ENCODE measurements at places on chromosomes 2 and 18. TPM values are rescaled to one million over a fixed set of nuclear protein-coding genes. Genes with fewer than 3 reads are reported as not detected.

GRCh38 chr2:10009811-10010781 lies 33.3 kb upstream of the KLF11 start:
- DNase-seq: peak; percentile 88

Gene AFG3L2
- 136 TPM for total RNA-seq

Gene RAD51AP2
- 0.14 TPM for total RNA-seq

GRCh38 chr2:25165992-25166875 lies 2.1 kb downstream of the POMC start:
- no peak for DNase-seq

DNA sequence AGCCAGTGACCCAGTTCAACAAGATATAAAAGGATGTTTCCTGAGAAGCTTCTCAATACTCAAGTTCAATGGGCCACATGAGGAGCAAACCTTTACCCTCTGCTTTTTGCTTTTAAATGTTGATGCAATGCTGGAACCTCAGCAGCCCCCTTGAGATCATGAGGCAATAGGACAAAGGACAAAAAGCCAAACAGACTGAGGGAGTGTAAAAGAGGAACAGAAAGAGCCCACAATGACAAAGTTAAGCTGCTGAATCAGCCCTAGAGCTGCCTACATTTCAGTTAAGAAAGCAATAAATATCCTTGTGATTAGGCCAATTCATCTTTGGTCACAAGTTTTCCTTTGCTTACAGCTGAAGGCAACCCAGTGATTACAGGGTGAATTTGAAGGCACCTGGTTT lies 76.9 kb downstream of the MRO start:
- no peak for DNase-seq

- no peak for DNase-seq
These were observed 64.2 kb downstream of the PTPN2 start for GRCh38 chr18:12819841-12820240.

Gene FSIP2
- total RNA-seq: 0.05 TPM

DNA sequence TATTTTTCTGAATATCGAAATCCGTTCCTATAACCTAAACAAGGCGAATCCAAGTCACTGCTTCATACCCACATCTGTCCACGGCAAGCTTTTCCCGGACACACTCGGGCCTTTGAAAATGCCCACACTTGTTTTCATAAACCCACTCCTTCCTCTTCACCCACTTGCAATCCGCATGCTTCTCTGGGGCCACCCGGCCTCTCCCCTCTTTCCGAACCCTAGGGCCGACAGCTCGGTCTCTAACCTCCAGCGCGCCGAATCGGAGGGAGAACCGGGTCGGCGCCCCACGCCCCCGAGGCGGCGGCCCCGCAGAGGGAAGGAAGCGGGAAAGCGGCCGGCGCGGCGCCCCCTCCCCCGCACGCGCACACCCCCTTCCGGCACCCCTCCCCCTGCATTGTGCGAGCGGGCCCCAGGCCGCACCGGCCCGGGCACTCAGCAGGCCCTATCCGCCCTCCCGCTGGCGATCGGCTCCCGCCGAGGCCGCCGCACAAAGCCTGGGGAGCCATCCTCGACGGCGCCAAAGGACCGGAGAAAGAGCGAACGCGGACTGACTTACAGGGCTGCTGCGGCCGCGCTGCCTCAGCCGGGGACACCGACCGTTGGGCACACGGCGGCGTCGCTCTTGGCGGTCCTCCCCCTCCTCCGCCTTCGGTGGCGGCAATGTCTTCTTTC lies 467 bp downstream of the PUM2 start:
- DNase-seq: peak; percentile 44

GRCh38 chr2:181814057-181814491 lies 77.5 kb upstream of the ITPRID2 start:
- DNase-seq: no peak

GRCh38 chr2:202721621-202722020 lies 86.9 kb downstream of the FAM117B start:
- DNase-seq: no peak

DNA sequence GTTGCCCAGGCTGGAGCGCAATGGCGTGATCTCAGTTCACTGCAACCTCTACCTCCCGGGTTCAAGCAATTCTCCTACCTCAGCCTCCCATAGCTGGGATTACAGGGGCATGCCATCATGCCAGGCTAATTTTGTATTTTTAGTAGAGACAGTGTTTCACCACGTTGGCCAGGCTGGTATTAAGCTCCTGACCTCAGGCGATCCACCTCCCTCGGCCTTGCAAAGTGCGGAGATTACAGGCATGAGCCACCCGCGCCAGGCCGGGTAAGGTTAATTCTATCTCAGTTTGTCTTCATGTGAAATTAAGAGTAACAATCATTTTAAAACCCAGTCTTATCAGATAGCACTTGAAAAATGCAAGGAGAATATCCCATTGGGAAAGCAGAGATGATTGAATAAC lies 1681.7 kb upstream of the DDX18 start:
- DNase-seq: no peak

DNA sequence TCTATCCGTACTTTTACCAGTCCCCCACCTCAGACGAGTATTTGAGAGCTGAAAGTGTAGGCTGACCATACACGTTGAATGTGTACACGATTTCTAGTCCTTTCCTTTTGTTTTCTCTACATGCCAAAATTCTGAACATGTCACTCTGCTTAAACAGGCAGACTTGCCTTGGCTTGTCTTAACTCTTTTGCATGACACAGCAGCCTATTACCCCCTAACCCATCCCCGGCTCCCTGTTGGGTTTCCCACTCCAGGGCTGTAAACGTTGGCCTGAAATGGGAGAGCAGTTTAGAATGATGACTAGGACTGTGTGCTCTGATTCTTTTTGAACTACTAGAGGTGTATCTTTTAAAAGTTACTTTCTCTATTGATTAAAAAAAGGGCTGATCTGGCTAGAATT lies 19.1 kb downstream of the MTCL1 start:
- no peak for DNase-seq

DNA sequence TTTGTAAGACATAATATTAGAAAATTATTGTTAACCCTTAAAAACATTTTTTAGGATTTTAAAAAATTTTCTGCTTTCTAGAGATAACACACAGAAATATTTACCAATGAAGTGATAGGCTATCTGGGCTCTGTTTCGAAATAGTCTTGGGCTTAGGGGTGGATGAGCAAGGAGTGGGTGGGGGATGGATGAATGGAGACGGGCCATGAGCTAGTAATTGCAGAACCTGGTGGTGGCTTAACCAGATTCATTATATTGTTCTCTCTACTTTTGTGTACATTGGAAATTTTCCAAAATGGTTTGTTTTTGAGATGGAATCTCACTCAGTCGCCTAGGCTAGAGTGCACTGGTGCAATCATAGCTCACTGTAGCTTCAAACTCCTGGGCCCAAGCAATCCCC lies 89.6 kb downstream of the TCF7L1 start:
- no peak for DNase-seq

DNA sequence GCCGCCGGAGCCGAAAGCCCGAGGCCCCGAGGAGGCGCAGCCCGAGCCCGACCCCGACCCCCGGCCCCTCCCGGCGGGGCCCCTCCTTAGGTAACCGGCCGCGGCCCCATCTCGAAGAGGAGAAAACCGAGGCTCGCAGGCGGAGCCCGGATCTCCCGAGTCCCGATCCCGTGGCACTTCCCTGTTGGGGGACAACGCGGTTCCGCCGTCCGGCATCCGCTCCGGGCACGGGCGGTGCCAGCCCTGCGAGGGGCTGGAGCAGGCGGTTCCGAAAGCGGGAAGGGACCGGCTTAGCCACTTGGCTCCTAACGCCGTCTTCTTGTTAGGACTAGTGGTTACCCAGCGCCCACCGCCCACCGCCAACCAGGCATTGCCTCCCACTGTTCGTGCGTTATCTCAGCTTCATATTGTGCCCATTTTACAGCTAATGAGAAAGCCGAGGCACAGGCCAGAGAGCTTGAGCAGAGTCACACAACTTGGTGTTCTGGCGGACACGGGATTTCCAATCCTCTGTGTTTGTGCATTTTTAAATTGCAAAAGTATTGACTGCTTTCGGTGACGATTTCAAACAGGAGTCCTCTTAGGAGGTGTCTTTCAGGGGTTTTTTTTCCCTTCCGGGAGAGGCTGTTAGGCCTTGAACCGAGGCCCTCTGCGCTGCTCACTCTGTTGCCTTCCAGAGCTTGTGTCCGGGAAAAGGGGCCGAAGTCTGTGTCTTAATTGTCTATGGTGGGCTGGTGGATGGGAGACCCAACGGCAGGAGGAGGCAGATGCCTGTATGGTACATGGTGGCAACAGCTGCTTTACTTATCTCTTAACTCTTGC lies 562 bp downstream of the CENPA start:
- DNase-seq: no peak

DNA sequence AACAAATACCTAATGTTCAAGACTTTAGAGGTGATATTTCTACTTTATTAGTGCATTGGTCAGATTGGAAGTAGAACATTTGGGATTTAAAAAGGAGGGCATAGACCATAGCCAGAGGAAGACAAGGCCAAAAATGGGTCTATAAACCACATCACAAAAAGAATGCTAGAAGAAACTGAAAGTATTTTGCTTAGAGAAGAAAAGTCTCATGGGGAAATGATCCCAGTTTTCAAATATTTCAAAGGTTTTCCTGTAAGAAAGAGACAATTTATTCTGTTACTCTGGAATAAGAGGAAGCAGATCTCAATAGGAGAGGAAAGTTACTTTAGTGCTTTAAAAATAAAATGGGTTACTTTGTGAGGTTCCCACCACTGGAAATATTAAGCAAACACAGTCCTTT lies 341.4 kb downstream of the TNS1 start:
- DNase-seq: no peak

Gene SPP2
- total RNA-seq: not detected

GRCh38 chr18:61398961-61399705 lies 65.9 kb downstream of the CDH20 start:
- no peak for DNase-seq

Gene RANBP2
- total RNA-seq: 48.0 TPM

GRCh38 chr2:113060796-113061195 lies 1.8 kb downstream of the IL36RN start:
- DNase-seq: no peak

GRCh38 chr18:74582642-74583041 lies 15.0 kb upstream of the ZNF407 start:
- no peak for DNase-seq

Gene PROC
- total RNA-seq: not detected

DNA sequence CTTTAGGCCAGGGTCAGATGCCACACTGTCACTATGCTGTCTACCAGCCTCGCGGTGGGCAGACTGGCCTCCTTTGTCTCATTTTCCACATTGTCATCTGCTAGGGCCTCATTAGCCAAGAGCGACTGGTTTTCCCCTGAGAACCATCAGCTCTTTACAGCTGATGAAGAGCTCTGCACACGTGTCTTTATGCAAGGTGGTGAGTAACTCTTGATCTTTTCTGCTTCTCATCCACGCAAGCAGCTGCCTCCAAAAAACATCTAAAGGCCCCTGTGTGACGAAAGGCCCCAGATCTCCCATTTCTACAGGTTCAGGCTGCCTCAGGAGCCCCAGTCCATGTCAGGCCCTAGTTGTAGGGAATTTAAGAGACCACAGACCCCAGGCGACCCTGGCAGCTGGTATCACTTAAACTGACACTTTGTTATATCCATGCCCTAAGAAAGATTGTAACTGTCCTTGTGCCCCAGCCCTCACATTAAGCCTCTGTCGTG lies 52.9 kb downstream of the DPYSL5 start:
- DNase-seq: no peak

Gene SRD5A2
- total RNA-seq: not detected

GRCh38 chr2:150859877-150860276 lies 372.4 kb upstream of the RND3 start:
- DNase-seq: no peak

DNA sequence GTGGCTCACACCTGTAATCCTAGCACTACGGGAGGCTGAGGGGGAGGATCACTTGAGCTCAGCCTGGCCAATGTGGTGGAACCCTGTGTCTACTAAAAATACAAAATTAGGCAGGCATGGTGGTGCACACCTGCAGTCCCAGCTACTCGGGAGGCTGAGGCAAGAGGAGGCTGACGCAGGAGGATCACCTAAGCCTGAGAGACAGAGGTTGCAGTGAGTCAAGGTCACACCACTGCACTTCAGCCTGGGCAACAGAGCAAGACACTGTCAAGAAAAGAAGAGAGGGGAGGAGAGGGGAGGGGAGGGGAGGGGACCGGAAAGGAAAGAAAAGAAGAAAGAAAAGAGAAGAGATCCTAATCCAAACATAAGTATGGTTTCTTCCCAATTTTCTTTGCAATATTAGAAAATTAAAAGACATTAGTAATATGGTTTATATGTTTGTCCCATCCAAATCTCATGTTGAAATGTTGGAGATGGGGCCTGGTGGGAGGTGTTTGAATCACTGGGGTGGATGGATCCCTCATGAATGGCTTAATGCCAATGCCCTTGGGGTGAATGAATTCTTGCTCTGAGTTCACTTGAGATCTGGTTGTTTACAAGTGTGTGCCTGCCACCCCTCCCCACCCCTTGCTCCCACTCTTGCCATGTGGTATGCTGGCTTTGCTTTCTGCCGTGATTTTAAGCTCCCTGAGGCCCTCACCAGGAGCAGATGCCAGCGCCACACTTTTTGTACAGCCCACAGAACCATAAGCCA lies 50.7 kb downstream of the TRIP12 start:
- DNase-seq: no peak

- DNase-seq: no peak
These were observed 11.8 kb upstream of the DUSP2 start for GRCh38 chr2:96156926-96157648.

DNA sequence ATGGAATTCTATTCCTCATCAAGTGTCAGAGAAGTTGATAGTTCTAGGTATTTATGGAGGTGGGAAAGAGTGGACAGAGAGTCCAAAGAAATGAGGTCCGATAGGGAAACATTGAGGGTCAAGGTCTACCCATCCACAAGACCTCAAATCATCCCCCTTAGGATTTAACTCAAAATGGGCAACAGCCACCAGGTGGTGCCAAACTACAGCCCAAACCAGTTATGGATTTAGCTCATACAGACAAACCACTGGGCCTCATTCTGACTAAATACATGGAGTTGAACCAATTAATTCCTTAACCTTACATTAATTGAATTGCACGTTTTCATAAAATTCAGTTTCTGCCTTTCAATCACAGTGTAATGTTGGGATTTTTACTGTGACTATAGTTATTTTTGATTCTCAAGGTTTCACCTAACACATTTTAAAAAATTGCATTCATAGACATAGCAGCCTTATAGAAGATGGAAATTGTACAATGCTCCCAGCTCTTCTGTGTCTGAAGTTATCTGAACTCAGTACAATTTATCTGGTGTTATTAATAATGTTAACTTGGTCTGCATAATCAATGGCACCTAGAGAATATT lies 98.2 kb upstream of the HNMT start:
- no peak for DNase-seq

GRCh38 chr2:134603966-134604365 lies 114.8 kb downstream of the TMEM163 start:
- DNase-seq: no peak

Gene RAMP1
- total RNA-seq: 168 TPM

- DNase-seq: no peak
These were observed 99.1 kb upstream of the UGP2 start for GRCh38 chr2:63742580-63742976.
